ENCODE measurements at places on chromosomes 4 and X.

DNA sequence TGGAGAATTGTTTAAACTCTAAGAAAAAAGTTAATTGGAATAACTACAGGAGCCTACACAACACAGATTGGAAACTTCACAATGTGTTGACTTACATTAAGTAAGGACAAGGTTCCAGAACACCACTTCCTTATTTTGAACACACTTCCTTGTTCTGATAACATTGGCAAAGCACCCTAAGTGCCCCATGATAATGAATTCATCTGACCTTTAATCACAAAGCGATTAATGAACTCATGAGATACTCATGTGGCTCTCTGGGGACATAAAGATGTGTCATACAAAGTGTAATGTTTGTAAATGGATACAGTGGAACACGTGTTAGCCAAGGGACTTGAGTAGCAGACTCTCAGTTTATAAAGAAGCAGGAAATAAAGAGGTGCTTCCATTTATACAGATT, 69.0 kb upstream of the ATOH1 start:
- no peak for DNase-seq

DNA sequence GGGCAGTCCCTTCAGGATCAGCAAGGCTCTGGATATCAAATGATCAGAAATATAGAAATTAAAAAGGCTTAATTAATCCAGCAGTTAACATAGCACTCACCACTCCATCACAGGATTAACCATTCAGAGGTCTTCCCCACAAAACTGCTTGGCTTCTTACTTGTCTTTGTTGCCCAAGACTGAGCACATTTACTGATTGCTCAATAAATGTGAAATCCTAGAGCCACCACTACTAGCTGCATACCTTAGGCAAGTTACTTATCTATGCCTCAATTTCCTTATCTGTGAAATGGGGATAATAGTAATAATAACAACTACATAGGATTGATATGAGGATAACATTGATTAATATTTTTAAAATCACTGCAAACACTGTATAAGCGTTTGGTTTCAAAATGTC, 124.2 kb downstream of the ARHGAP6 start:
- no peak for DNase-seq

DNA sequence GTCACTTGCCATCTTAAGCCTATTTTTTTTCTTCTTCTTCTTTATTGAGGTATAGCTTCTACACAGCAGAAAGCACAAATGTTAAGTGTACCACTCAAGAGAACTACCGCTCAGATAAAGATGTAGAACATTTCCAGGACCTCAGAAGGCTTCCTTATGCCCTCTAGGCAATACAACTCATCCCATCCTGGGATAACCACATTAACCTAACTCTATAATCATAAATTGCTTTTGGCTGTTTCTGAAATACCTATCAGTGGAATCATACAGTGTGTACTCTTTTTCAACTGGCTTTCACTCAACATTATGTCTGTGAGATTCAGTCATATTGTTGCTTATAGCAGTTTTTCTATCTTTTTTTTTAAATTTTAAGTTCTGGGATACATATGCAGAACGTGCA, 51.7 kb downstream of the ARFIP1 start:
- DNase-seq, result no peak

DNA sequence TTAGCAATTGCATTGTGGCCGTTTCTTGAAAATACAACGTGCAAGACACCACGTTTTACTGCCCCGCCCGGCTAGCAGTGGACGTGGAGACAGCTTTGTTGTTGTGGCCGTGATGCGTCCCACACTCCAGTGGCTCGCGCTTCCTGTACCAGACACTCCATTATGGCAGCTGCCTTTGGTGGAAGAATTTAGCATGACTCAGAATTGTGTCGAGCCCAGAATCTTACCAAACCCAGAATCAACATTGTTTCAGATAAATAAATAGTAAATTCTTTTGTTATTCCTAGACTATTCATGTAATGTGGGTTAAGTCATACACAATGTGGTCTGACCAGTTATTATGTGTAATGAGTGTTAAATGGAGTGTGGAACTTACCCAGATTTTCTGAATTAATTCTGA, 25.3 kb upstream of the S100P start:
- no peak for DNase-seq

DNA sequence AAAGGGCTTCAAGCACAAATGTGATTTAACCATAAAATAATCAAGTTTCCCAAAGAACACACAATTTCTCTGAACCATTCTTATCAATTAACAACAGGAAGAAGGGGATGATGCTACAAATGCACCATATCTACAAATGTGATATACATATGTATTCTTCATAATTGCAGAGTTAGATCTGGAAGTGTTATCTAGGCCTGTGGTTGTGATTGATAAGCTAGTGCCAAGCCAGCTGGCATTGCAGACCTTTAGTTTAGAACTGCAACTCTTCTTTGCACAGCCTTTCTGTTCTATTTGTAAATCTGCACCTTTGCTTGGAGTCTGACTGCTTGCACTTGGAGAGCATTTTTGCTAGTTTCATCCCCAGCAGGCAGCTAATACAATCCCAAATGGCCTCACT, 145.5 kb upstream of the NPY2R start:
- no peak for DNase-seq

DNA sequence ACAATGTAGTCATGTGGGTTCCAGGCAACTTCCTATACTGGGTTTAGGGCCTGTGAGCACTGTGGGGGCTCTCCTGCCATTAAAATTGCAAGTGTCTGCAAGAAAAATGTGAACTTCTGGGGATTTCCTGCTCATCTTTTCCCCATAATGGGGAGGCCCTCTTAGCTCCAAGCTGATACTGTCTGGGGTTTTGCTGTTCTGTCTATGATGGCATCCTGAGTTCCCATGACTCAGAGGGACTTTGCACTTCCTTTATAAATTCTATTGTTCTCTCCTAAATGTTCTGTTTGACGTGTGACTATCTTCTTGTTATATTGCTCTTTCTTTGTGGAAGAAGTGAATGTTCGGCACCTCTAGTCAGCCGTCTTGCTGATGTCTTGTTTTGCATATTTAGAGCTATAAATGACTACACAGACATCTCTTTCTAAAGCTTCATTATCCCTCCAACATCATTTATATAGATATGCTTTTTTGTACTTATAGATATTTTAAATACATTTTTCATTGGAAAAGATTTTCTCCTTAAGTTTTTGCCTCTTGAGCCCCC, 465.8 kb downstream of the NAF1 start:
- DNase-seq, result no peak

GRCh38 chr4:20889901-20890300, 189.6 kb downstream of the PACRGL start:
- DNase-seq, result no peak

GRCh38 chr4:57550198-57550597, 440.0 kb upstream of the IGFBP7 start:
- no peak for DNase-seq

- DNase-seq, result no peak
These were observed 74.1 kb downstream of the ANOS1 start for GRCh38 chrX:8657883-8658282.

GRCh38 chr4:123399627-123400358, 3.2 kb downstream of the SPRY1 start:
- no peak for DNase-seq

DNA sequence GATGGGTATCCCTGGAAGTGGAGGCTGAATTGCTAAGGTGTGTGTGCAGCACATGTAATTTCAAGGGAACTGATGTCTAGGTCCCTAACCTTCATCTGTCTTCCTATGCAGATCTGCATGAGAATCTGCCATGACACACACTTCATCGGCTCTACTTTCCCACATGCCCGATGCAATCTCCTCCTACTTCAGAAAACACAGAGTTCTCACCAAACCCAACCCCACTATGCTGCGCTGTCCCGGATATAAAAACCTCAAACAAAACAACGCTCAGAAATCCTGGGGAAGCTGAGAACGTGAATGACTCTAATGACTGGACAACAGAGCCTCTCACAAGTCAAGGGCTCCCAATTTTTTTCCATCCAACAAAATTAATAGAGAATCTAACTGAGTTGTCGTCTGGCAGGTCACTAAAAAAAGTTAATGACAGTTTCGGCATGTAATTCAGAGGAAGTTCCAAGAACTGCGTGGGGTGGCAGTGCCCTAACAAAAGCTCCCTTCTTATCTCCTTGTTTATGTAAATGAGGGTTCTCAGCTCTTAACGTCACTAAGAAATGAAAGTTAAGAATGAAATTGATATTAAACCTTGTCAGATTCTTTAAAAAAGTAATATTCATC, 39.0 kb downstream of the STX18 start:
- DNase-seq, result peak; percentile 10

- DNase-seq, result peak; percentile 39
These were observed 1.9 kb downstream of the UBE2D3 start for GRCh38 chr4:102825261-102826091.

DNA sequence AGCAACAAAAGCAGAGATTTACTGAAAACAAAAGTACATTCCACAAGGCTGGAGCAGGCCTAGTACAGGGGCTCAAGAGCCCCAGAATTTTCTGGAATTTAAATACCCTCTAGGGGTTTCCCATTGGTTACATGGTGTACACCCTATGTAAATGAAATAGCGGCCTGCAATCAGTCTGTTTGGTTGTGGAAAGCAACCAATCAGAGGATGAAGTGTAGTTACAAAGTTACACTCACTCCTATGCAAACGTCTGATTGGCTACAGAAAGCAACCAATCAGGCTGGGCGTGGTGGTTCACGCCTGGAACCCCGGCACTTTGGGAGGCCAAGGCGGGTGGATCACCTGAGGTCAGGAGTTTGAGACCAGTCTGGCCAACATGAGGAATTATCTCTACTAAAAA, 13.8 kb upstream of the TXLNG start:
- DNase-seq, result no peak

DNA sequence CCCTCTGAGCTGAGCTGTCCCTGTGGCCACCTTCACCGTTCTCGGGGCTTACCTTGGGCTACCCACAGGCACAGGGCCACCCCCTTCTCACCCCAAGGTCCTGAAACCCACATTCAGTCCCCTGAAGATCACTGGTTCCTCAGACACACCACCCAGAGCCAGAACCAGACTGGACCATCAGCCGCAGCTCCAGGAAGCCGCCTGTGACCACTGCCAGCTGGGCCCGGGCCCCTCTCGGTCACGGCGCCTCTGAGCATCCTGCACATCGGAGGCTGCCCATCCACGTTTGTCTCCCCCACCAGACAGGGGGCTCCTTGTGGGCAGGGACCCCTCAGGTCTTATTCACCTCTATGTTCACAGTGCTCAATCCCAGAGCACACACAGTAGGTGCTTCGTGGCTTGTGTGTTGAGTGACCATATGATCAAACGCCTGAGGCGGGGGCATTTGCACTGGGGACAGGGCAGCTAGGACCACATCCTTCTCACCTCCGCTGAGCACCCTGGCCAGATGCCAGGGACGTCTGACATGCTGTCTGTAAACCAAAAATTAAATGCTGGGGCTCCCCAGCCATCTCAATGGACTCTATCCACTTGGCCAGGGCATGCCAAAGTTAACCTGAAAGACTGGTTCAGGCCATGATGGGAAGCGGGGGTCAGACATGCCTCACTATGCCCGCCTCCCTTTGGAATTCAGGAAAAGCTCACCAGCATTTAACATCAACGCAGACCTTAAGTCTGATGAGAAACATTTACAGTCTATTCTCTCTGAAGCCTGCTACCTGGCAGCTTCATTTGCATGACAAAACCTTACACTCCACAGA, 109.4 kb upstream of the AFAP1 start:
- no peak for DNase-seq

DNA sequence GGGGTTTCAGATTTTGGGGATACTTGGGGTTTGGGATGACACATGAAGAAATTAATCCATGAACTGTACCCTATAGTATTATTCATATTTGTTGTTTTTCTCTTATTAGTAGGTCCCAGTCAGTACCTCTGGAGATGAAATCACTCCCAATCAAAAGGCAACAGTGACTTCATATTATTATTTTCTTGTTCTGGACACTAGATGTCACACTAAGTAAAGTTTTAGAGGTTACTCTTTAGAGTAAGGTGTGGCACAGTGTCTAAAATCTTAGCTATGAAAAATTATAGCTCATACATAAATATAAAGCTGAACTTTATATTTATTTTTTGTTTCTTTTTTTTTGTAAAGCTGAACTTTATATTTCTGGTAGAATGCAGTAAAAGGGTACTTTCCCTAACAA, 35.1 kb downstream of the FAM114A1 start:
- DNase-seq, result no peak

DNA sequence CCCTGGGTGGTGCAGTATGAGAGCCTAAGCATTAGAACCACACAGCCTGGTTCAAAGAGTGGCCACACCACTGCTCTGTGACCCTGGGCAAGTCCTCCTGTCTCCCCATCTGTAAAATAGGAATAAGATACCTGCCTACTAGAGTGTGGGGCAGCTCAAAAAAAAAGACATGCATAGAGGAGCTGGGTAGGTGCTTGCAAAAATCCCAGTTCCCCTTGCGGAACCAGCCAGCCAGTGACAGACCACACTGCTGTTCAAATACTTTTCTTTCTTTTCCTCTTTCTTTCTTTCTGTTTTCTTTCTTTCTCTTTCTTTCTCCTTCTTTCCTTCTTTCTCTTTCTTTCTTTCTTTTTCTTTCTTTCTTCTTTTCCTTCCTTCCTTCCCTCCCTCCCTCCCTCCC, 63.0 kb upstream of the TRIM2 start:
- DNase-seq, result no peak

DNA sequence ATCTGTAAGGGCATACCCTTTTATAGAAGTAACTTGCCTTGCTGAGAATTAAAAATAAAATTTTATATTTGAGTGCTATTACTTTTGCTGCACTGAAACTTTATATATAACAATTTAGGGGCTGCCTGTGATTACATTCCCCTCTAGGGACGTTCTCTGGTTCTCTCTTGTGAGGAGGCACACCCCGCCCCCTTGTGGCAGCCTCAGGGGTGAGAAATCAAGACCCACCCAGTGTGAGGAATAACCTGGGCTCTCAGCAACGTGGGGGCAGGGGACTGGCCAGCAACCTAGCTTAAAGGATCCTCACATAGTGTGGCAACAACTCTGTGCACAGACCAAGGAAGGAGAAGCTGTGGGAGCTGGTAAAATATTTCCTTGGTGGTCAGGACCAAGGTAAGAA, 43.7 kb downstream of the MAGEA9 start:
- peak; percentile 30 for DNase-seq

DNA sequence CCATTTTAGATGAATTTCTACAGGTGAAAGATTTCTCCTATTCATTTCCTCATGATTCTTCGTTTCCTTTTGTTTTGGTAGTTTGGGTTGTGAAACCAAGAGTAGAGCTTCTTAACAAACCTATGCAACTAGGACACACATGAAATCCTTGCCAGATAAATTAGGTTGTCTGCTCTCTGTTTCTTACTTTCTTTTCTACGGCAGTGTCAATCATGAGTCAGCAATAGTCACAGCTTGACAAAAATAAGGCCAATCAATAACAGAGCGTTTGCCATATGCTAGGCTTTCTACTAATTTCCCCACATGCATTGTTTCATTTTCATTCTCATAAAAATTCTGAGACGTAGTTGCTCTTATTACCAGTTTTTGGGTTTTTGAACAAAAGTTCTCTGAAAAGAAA, 20.3 kb downstream of the CLRN2 start:
- DNase-seq, result no peak

GRCh38 chr4:148162991-148163390, 279.2 kb downstream of the NR3C2 start:
- no peak for DNase-seq

DNA sequence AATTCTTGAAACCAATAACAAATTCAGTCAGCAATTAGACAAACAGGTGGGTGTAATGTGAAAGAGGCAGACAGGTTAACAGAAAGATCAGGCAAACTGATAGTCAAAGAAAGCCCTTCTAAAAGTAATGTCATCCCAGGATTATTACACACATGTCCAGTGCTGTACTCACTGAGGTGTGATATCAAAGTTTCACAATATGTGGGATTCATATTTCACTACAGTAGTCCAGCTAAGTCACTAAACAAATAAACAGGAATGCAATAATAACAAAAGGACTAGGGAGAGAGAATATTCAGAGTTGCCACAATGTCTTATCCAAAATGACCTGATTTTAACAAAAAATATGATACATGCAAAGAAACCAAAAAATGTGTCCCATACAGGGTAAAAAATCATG, 787.5 kb downstream of the FSTL5 start:
- DNase-seq, result no peak
